Stimulated activated CD4-positive, alpha-beta T cell treated with anti-CD3 and anti-CD28 coated beads, Interleukin-4, amount 100 ng/mL, for 48 hours (primary cell): ENCODE measurements at places on chromosomes 5 and 9.

GRCh38 chr5:148864113-148864841 is 37.9 kb downstream of the ADRB2 start:
- no peak for DNase-seq

DNA sequence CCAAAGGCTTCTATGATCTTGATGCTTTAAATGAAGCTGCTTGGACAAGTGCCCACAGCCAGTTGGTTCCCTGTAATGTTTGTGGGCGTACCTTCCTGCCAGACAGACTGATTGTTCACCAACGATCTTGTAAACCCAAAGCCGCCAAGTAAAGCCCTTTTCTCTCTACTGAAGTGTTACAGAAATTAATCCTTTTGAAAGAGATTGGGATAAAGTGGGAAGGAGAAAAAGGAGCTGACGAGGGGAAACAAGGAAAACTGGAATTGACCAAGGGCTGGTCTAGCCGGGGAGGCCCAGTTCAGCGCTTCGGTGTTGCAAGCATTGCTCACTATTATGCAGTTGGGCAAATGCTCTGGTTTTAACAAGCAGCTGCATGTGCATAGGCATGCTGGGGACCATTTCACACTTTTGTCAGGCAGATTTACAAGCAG is 53.2 kb downstream of the ZNF474 start:
- DNase-seq: no peak

GRCh38 chr5:36689225-36689624 is 82.8 kb downstream of the SLC1A3 start:
- DNase-seq: no peak

GRCh38 chr5:39209924-39210323 is 9.4 kb downstream of the FYB1 start:
- peak; percentile 54 for DNase-seq

DNA sequence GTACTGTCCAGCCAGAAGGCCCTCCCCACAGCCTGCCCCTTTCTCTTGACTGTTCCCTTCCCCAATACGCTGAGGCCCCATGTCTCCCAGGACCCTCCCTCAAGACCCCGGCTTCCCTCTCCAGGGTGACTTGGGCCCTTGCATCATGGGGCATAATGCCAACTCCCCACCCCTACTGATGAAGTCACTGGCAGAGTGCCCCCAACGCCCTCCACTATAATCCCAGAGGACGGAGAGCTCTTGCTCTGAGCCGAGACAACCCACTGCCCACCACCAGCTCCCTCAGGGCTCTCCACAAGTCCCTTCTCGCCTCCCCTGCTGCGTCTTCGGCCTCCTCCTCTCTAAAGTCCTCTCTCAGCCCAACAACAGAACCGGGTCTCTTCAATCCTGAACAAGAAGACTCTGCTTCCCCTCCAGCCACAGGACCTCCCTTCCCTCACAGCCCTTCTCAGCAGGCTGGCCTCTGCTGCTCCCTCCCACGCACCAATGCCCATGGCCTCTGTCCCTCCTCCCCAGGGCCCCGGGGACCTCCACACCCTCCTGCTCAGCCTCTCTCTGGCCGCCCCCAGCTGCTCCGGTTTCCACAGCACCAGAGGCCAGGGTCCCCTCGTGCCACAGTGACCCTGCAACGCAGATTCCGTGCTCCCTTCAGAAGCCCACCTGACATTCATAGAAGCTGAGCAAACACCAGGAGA is 47.6 kb downstream of the ADAMTS2 start:
- no peak for DNase-seq

- peak; percentile 49 for DNase-seq
Measured at GRCh38 chr9:126690431-126691051, 76.8 kb downstream of the LMX1B start.

DNA sequence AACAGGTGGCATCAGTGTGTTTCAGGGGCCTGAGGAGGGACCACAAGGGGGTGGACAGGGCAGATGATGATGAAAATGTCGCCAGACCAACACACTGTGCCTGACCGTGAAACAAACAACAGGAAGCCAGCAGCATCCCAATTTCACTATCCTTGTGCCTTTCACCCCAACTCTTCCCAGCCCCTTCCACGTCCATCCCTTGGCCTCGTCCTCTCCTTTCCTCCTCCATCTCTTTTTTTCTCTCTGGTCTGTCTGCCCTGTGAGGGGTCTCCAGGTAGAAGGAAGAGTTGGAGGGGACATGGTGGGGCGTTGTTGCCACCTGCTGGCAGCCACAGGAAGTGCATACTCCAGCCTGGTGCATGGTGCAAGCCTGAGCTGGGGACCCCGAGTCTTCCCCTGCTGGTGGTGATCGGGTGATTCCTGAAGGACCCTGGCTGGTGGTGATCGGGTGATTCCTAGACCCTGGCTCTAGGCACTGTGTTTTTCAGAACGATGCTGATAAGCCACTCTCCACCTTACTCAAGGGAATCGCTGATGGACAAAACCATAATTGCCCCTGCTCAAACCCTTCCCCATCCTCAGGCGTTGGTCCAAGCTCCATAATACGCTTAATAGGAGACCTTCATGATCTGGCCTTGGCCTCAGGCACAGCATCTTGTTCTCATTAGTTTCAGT is 21.7 kb upstream of the NSD1 start:
- DNase-seq: peak; percentile 61

DNA sequence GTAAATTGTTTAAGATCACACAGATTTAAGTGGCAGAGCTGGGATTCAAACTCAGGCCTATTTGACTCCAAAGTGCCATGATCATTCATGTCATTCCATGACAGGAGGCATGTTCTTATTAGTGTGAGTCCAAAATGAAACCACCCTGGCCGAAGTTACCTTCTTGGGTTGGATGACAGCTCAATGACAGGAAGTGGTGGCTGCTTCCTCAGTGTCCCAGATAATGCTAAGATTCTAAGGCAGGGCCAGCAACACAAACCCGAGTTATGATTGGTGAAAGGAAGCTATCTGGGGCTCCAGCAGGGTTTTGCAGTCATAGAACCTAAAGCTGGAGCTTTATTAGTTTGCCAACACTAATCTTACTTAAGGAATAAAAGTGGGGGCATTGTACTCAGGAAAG is 340.4 kb downstream of the SLIT3 start:
- DNase-seq: no peak

DNA sequence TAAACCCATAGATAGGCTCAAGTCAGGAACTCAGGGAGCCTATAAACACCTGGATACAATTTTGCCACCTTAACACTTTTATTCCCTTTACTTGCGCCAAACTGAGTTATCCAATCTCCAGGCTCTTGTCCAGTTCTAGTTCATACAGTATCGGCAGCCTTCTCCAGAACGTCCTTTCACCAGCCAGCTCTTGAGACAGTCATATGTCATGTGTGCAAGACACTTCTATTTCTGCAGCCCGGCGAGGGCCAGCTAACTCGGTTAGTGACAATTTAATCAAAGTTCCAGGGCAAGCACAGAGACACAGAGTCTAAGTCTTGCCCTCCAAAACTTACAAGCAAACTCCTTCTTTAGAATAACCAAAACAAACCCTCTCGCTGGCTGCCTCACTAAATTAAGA is 12.9 kb downstream of the ABCA1 start:
- DNase-seq: no peak

DNA sequence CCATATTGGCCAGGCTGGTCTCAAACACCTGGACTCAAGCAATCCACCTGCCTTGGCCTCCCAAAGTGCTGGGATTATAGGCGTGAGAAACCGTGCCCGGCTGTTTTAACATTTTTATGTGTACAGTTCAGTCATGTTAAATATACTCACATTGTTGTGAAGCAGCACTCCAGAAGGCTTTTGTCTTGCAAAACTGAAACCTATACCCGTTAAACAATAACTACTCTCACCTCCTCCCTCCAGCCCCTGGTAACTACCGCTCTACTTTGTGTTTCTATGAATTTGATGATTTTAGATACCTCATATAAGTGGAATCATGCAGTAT is 23.1 kb upstream of the SHB start:
- DNase-seq: no peak

GRCh38 chr9:118482306-118482705 is 778.1 kb downstream of the TLR4 start:
- DNase-seq: no peak

DNA sequence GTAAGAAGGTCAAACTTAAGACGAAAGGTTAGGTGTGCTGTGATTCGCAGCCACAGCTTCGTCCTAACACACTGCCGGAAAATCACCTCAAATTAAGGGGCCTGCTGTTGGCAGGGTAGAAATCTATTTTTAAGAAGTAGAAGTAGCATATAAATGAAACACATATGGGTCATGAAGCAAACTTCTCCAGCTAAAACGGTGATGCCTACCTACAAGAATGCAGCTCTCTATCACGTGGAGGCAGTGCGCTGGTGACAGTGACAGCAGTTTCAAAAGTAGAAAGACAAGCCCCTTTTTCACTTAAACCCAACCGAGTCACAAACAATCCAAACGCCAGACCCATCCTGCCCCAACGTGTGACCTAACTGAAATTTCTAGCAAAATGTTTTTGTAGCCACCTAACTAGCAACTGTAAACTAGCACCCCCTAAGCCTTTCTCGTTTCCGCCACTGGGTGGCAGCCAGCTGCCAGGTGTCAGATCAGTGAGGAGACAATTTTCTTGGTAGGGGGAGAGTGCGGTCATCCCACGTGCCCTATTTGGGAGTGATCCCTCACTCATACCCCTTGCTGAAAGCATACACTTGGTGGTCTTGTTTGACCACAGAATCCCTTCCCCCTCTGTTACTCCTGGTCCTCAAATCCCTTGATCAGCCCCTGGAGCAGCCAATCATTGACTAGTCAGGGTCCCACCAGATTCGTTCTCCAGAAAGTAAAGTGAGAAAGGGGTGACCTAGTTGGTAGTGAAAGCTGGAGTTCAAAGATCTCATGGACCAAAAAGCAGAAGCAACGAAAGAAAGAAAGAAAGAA is 71.8 kb upstream of the MAMDC2 start:
- peak; percentile 38 for DNase-seq

GRCh38 chr9:18348083-18348475 is 125.9 kb upstream of the ADAMTSL1 start:
- DNase-seq: no peak

GRCh38 chr9:120555839-120556238 is 24.1 kb downstream of the CDK5RAP2 start:
- DNase-seq: no peak

- DNase-seq: no peak
Measured at GRCh38 chr5:130078661-130079060, 174.4 kb downstream of the CHSY3 start.

DNA sequence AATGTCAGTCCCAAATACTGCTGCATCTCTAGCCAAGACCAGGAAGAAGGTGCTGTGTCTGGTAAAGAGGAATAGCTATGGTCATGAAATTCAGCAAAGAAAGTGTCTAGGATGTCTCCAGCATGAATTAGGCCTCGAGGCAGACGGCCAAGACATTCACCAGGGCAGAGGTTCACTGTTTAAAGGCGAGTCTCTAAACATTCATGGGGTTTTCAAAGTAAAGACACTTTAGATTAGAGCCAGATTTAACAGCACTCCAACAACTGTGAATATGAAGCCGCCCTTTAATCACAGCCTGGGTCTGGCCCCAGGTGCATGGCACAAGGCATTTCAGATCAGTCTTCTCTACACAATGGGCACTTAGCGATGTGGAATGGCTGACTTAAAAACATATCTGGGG is 95.0 kb downstream of the ANKH start:
- DNase-seq: no peak

- DNase-seq: peak; percentile 21
Measured at GRCh38 chr5:149959406-149960236, 937 bp upstream of the SLC26A2 start.

GRCh38 chr5:44952376-44952775 is 143.6 kb downstream of the MRPS30 start:
- DNase-seq: no peak

- DNase-seq: no peak
Measured at GRCh38 chr9:101418518-101419430, 16.8 kb downstream of the ALDOB start.

- no peak for DNase-seq
Measured at GRCh38 chr5:41708604-41708940, 161.7 kb downstream of the OXCT1 start.

DNA sequence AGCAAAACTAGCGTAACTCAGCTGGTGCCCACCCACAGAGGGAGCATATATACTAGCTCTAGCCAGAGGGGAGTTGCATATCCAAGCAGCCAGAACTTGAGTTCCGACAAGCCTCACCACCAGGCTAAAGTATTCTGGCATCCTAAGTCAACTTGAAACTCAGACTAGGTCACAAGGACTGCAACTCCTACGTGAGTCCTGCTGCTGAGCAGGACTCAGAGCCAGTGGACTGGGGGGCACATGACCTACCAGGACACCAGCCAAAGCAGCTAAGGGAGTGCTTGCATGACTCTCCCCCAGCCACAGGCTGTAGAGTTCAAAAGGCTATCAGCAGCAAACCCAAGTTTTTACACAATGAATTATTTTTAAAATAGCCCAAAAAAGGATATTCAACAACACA is 26.1 kb downstream of the SPDL1 start:
- DNase-seq: no peak

- DNase-seq: no peak
Measured at GRCh38 chr5:38535248-38535750, 21.1 kb downstream of the LIFR start.

- no peak for DNase-seq
Measured at GRCh38 chr5:168059131-168059530, 232.3 kb upstream of the WWC1 start.

GRCh38 chr9:108640230-108640629 is 215.6 kb downstream of the ACTL7B start:
- no peak for DNase-seq

DNA sequence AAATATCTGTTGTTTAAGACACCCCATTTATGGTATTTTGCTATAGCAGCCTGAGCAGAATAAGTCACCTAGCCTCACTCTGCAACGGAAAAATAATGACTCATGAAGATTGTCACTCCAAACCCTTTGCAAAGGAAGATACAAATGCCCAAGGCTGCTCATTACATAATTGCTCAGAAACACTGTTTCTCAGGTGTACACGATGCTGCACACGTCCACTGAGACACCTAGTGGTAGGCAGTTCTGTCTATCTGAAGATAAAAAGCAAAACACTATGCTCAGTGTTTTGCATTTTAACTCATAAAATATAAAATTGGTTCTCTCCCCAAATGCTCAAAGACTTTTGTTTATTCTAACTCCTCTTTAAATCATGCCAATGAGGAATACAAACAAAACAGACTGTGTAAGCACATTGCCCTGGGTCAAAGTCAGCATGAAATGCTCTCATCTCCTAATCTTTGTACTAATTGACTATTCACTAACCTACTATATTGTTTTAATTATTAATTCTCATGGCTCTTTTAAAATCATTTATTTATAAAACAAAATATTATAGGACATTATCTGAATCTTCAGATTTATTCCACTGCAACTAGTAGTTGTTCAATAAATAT is 7.7 kb upstream of the TSLP start:
- no peak for DNase-seq

DNA sequence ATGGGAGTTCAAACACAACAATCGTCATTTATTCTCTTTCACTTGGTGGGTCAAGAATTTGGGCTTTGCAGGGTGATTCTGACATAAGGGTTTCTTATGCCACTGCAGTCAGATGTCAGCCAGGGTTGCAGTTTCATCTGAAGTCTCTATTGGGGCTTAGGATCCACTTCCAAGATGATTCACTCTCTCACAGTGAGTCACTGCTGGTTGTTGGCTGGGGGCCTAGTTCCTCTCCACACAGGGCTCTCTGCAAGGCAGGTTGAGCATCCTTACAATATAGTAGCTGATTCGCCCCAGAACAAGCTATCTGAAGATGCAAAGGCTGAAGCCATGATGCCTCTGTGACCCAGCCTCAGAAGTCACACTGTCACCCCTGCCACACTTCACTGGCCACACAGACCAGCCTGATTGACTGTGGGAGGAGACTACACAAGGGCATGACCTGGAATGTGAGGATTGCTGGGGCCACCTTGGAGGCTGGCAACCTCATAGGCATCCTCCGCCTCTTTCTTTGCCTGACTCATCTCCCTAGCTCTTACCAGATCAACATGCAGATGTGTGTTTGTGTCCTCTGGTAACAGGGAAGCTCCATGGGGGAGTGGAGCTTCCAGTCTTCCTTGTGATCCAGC is 4.5 kb upstream of the CARD19 start:
- DNase-seq: peak; percentile 64
